ENCODE measurements at places on chromosomes 3 and 15. TPM values are rescaled to one million over a fixed set of nuclear protein-coding genes. Genes with fewer than 3 reads are reported as not detected.

Gene DGKG
- not detected for total RNA-seq

Gene ATP8B4
- 0.61 TPM for total RNA-seq

Gene CLDN18
- total RNA-seq = not detected

GRCh38 chr15:39554746-39555387 is 26.0 kb upstream of the THBS1 start:
- no peak for DNase-seq

DNA sequence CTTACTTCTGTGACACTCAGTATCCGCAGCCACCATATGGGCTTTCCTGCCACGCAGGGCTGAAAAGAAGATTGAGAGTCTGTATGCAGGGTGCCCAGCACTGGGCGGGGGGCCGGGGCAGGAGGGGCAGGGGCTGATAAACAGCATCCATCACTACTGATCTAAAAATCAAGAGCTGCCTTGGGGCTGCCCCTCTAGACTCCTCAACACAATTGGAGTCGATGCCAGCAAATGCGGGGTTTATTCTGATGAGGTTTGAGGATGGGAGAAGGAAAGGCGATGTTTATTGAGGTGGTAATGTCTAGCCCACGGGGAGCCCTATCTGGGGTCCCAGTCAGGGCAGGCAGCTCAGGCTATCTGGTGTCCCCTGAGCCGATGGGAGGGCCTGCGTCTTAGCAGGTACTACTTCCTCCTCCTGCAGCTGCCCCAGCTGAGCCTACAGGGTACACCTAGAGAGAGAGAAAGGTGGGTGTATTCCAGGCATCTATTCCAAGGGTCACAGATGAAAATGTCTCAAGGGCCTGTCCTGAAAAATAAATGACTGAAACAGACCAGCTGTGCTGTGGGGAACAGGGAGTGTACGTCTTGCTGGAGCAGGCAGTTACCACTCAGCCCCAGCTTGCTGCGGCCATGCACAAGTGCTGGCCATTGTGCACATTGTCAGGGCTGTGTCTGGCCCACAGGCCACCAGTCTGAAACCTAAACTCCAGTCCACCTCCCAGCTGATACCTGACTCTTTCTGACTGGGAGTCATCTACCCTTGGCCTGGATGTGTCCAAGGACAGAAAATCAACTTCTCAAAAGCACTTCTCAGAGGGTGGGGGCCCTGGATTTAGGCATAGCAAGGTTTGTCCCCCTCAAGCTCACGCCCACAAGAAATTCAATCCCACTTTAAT is 19.5 kb downstream of the ISG20 start:
- DNase-seq = no peak

GRCh38 chr15:53203454-53203853 is 413.3 kb upstream of the ONECUT1 start:
- no peak for DNase-seq

DNA sequence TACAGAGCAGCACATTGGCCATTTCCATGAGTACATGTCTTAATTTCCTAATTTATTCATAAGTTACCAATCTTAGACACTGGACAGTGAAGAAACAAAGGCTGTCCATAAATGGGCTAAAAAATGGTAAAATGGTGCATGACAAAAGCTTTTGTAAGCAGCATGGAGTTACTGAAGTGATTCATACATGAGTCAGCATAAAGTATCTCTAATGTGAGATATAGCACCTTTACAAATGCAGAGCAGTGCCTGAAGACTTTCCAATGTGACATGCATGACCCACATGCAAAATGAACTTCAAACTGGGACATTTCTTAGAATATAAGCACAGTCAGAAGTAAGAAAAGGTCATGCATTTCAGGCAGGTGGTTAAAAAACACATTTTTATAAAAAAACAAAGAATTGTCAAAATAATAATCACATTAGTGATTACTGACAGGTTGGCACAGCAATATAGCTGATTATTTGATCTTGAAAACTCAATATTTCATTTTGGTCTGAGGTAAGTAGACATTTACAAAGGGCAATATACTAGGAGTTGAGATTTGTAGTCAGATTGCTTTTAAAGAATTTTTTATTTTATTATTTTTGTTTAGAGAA is 299.3 kb downstream of the PLCL2 start:
- no peak for DNase-seq

All from H9 (cell line).